ENCODE measurements at places on chromosomes 1 and 21.

DNA sequence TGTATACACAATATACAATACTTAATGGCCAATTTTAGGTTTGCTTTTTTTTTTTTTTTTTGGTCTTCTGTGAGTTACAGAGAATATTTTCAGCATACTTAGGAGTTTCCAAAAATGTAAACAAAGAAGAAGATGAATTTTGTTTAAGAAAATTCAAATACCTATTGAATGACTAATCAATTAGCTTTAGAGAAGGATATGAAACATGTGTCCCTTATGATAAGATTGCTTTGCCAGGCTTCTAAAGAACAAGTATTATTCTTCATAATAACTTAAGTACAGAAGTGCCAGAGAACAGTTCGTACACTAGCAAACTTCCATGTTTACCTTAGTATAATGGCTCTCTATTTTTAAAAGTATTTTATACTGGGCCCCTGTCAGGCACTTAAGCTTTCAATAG is 1191.0 kb upstream of the NCAM2 start:
- no peak for DNase-seq

GRCh38 chr1:240691909-240692705 is 80.2 kb upstream of the GREM2 start:
- peak; percentile 71 for DNase-seq

DNA sequence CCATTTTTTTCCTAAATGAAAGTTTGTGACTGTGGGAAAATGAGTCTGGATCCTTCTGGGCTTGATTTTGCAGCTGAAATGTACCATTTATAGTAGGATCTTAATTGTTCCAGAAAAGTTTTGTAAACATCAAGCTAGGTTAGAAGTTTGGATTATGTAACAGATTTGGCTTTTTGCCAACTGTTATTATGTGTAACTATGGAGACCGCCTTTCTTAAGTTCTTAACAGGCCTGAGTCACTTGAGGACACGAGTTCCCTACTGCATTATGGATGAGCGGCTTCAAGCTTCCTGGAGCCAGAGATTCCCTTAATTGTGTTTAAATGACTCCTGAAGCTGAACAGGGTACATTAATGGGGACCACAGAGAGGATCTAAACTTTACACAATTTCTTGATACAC is 22.2 kb downstream of the SLC25A33 start:
- peak; percentile 63 for DNase-seq

GRCh38 chr1:245099401-245099800 is 55.4 kb upstream of the KIF26B start:
- no peak for DNase-seq

DNA sequence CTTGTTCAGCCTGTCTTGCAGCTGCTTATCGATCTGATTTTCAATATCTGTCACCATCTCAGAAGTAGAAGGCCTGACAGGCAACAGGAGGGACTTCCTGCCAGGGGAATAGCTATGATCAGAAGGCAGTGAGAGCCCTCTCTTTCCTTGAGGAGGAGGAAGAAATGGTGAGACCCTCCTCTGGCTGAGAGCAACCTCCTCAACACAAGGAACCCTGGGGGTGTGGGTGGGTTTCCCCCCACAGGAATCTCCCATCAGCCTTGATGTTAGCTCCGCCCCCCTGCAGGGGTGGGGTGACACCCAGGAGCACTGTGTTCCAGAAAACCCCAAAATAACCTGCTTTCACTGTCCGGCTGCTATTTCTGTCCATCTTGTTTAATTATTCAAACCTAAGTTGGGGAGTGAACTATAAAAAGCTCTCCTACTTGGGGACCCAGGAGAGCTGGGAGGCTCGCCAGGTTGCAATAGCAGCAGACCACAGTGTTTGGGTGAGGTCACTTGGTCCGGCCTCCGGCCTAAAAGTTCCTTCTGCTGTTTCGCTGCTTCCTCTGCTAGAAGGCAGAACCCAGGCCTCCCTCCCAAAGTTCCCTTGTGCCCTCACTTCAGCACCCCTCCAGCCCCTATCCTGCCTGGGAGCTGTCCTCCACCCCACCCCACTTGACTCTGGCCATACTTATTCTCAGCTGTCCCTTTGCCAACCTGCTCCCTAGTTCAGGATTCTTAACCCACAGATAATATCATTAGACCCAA is 7.8 kb upstream of the MEF2D start:
- DNase-seq = no peak

GRCh38 chr1:84538599-84538998 is 32.2 kb upstream of the GNG5 start:
- no peak for DNase-seq

DNA sequence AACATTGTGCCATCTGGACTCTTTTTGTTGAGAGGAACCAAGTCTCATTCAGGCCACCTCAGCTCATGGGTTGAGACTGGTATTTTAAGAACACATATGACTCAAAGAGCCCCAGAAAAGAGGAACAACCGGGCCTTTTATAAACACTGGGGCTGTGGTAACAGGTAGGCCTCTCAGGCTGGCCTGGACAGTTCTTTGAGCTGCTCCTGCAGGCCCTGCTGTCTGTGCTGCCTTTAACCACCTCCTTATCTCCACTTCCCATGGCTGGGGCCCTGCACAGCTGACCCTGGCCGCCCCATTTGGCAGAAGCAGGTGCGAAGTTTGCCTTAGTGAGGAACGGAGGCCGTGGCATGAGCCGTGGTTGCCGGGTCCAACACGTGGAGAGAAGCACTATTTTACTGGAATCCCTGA is 163.3 kb downstream of the RHOU start:
- DNase-seq = no peak

GRCh38 chr1:115702959-115703358 is 61.2 kb downstream of the VANGL1 start:
- no peak for DNase-seq

DNA sequence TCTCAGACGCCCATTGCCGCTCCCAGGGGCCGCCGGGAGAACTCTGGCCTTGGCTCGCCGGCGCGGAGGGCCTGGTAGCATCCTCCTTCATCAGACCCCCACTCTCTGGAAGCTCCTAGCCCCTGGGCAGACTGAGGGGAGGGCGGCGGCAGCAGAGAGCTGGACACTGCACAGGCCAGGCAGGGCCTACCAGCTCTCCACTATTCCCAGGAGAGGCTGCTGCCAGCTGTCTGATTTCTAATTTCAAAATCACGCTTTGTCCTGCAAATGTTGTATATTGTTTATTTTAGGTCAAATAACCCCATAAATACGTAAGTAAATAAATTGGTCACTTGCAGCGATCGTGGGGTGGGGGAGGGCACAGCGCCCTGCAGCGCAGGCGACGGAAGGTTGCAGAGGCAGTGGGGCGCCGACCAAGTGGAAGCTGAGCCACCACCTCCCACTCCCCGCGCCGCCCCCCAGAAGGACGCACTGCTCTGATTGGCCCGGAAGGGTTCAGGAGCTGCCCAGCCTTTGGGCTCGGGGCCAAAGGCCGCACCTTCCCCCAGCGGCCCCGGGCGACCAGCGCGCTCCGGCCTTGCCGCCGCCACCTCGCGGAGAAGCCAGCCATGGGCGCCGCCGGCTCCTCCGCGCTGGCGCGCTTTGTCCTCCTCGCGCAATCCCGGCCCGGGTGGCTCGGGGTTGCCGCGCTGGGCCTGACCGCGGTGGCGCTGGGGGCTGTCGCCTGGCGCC is at the start of gene MTARC1:
TSS of gene MTARC1 (plus strand) at position 577 of the 732 bp plus-strand sequence. CDS start at position 609, 32 bp downstream.
- DNase-seq = peak; percentile 89

DNA sequence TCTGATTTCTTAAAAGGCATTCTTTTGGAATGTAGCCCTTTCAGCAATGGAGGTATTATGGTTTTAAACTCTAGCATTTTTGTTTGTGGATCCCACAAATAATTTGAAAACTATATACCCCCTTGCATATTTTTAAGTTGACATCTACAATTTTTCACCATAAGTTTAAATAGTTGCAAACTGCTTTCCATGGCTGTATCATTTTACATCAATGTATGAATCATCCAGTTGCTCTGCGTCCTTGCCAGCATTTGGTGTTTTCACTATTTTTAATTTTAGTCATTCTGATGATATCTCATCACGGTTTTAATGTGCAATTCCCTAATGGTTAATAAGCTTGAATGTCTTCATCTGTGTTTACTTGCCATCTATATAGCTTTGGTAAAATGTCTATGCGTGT is 20.7 kb downstream of the DIPK1A start:
- no peak for DNase-seq

GRCh38 chr1:201939574-201939973 is 6.8 kb downstream of the LMOD1 start:
- DNase-seq = no peak

GRCh38 chr1:157202331-157202730 is 64.1 kb upstream of the ETV3 start:
- no peak for DNase-seq

DNA sequence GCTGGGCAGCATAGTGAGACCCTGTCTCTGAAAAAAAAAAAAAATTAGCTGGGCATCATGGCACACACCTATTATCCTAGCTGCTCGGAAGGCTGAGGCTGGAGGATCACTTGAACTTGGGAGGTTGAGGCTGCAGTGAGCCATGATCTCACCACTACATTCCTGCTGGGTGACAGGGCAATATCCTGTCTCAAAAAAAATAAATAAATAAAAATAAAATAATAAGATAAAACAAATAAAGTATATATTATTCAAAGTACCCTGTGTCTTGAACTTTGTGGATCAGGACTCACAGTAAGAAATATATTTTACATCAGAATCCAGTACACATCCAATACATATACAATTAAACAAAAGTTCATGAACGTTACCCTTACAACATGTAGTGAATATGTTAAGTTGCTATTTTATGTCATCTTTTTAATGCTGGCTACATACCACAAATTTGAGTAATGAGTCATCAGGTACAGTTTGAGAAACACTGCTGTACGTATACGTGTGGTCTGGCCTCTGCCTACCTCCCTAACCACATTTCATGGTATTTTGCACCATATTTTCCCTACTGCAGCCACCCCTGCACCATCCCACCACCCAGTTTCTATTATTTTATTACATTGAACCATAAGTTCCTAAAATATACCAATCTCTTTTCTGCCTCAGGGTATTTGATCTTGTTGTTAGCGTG is 4.4 kb downstream of the NME7 start:
- DNase-seq = no peak

DNA sequence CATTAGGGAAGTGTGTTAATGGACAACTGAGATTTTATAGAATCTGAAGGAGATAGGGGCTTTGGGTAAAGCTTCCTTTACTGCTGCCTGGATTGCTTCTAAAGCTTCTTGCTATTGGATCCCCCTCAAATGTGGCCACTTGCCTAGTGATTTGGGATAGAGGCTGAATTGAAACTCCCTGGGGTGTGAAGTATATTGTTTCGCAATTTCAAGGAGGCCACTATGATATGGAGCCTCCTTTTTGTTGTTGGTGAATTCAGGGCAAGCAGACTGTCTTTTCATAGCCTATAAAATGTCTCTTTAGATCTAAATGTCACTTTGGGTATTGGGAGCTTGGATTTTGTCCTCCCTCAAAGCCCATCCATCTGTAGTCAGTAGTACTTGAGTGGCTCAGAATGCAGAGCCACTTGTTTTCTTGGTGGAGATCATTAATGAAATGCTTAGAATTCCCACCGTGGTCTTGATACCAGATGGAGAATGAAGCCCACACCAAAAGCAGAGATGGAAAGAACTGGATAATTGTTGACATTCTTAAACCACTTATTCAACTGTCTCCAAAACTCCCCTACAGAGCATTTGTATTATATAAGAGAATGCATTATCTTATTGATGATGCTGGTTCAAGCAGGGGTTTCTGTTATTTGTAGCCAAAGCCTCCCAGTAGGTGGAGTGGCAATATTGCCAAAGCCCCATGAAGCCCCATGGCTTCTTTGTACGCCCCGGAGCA is 144.3 kb upstream of the KCNE2 start:
- DNase-seq = no peak
